ENCODE measurements at places on chromosomes 4 and X.

DNA sequence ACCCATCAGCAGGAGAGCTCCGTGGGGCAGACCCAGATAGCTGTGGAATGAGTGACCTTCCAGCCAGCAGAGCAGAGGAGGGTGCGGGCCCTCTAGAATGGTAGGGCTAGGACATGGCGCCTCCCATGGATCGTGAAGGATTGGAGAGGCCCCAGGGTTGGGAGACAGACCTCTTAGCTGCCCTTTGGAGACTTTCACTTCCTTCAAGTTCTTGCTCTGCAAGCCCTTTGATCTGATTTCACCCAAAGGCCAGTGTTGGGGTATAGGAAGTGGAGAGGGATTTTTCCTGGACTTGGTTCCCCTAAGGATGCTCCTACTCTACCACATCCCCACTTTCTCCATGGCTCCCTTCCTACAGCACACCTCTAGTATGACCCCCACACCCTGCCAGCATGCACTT, 3.0 kb downstream of the SASH3 start:
- no peak for DNase-seq

GRCh38 chr4:123052007-123052406, 129.6 kb upstream of the NUDT6 start:
- DNase-seq = no peak

- DNase-seq = no peak
Measured at GRCh38 chrX:138756234-138756633, 44.7 kb upstream of the FGF13 start.

DNA sequence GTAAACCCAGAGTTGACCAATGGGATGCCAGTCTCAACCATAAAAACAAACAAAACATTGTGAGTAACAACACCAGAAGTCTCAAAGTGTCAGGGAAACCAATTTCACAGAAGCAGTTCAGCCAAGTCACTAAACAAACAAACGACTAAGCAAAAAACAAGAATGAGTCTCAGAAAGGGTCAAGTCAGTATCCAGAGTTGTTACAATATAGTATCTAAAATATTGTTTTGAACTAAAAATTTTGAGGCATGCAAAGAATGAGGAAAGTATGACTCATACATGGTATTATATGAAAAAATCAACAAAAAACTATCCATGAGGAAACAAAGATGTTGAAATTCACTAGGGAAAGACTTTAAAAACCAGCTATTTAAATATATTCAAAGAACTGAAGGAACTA, 70.6 kb downstream of the AR start:
- DNase-seq = no peak

DNA sequence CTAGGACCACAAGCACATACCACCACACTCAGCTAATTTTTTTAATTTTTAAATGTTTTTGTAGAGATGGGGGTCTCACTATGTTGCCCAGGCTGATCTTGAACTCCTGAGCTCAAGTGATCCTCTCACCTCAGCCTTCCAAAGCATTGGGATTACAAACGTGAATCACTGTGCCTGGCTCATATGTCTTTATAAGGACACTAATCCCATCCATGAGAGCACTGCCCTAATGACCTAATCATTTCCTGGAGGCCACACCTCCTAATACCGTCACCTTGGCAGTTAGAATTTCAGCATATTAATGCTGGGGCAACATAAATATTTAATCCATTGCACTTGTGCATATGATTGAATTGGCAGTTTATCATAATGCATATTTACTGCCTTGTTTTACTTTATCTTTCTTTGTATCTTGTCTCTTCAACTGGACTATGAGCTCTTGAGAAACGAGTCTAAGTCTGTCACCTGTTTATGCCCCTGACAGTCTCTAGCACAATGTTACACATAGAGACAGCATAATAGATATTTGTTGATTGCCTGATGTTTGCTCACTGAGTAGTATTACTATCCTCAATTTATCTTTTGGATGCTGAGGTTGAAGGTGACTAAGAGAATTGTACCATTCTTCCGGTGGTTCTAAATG, 172.0 kb downstream of the AASDH start:
- no peak for DNase-seq

DNA sequence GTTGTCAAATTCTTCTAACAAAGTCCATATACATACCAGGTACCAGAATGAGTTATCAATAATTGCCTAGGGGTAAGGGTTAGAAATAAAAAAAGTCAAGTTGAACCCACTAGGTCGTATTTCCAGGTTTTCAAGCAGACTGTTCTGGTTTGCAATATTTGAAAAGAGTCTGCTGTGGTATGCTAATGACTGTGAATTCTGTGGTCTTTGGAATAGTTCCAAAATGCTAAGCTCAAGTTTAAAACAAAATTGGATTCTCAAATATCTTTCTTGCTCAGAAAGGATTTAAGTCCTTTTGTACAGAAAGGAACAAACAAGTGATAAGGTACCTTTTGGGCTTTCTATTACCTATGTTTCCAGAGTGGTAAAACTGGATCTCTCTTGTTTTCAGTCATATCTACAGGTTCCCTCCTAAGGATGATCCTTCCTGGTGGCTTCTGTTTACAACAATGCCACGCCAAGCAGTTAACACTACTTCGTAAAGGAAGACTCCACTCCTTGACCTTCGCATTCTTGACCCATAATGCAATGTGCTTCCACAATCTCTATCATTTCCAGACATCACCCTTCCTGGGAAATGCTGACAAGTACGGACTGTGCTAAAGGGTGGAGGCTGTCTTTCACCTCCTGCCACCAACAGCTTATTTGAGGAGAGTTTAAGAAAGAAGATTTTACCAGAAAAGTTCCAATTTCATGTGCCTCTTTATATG, 531.7 kb upstream of the FTHL17 start:
- DNase-seq = no peak

GRCh38 chr4:73213916-73214653, 44.5 kb downstream of the ANKRD17 start:
- no peak for DNase-seq

DNA sequence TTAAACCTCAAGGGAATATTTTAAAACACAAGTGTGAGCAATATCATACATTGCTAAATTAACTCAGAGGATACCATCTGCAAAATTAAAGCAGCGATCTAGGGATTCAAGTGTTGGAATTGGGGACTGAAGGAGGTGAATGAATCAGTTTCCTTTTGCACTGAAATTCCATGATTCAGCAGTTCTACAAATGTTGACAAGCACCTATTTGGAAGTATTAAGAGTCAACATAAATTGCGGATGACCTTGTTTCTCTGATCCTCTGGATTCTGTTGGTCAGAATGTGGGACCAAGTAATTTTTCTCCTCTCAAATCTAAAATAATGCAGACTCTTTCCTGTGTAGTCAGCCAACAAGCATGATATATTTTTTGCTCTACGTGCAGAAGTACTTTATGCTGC, 78.8 kb downstream of the LDB2 start:
- no peak for DNase-seq

DNA sequence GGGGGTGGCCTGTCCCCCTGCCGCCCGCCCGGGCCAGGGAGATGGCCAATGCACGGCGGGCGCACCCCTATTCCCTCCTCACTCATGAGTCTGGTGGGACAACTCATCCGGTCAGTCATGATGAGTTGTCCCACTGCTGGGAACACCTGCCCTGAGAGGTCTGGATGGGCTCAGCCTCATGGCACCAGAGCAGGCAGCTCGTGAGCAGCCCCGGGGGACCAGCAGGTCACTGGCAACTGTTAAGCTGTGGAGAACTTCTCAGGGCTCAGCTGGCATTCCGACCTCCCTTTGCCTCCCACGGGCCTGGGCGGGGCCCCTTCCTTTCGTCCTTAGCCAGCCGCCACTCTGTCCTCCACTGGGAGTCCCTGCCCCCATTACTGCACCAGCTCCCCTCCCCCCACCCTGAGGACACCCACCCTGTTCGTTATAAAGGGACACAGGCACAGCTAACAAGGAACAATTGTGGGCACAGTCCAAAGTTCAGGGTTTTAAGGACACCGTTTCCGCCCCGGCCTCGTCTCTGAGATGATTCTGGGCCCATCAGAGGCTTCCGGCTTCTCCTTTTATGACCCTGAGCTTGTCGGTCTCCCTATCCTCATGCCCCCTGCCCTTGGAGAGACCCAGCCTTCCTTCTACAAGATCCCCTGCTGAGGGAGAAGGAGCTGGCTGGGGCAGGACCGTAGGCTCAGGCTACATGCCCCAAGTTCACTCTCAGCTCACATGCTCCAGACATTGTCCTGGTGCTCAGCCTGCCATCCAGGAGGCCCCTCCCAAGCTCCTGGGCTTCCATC, 14.6 kb upstream of the KIAA0232 start:
- no peak for DNase-seq

DNA sequence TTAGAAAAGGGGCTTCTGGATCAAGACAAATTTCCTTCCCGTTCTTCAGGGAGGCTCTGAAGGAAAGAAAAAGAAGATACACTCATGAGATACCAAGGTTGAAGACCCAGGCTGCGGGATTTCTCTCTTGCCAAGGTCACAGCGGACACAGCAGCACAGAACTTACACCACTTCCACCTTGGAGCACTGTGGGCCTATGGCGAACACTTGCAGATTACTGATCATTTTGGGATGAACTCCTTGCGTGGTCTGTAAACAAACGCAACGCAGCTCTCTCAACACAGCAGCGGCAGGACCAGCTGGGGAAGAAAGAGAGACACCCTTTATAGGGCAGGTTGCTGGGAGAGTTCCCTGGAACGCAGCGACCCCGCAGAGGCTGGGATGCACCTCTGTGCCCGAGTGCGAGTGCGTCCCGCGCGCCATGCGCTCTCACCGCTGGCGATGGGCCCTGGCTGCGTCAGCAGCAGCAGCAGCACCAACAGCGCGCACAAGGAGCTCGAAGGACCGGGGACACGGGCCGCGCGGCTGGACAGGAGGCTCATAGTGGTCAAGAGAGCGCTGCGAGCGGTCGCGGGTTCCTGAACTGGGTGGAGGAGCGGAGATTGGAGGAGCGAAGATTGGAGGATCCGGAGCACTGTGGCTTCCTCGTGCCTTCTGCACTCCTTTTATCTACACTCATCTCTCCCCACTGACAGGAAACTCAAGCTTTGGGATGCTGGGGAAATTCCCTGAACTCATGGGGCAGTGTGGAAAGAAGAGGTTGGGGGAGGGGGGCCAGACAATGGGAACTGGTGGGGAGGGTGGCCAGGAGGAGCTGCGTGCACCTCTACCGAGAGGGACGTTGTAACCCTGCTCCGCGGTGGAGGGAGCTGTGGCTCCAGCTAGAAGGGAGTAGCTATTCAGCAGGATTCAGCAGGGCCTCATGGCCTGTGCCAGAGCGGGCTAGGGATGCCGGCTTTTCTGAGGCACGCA, at the start of gene CXCL5:
Gene CXCL5, minus strand, starts transcription at position 638 of the 972 bp plus-strand sequence. Its CDS starts 96 bp downstream, at position 542.
- DNase-seq = no peak

DNA sequence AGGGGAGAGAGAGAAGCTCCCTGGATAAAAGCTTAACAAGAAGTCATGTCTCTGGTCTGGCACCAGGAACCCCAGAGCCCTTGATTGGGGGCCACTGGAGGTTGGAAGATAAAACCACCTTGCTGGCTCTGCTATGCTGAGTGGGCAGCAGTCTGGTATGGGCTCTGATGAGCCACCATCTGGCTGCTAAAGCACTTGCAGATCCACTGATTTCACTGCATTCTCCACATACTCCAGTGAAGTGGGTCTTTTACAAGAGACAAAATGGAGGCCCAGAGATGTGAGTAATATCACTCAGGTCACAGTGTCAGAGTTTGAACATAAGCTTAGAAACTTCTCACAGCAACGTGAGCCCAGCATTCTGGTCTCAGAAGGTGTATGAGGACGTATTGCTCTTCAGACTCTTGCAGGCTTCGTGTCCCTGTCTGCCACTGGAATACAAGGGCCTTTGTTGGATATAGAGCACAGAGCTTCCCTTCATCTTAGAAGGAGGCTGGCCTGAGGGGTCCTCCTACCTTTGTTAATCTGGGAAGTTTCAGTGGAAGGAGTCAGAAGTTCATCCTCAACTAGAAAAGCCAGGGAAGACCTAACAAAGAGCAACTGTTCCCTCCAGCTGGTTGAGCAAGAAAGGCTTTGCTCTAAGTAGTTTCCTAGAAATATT, 11.8 kb downstream of the CLDN2 start:
- no peak for DNase-seq
